Spleen (tissue), 13 donors: ENCODE measurements at places on chromosomes 6 and 20. TPM values are rescaled to one million over a fixed set of nuclear protein-coding genes. Genes with fewer than 3 reads are reported as not detected.

Gene DHX35
- 8.1 TPM for polyA plus RNA-seq

Gene MAP7
- polyA plus RNA-seq, result 1.4 TPM

Gene COL10A1
- 0.83 TPM for polyA plus RNA-seq

Gene TULP1
- 0.03 TPM for polyA plus RNA-seq

Gene PRKN
- 0.54 TPM for polyA plus RNA-seq

Gene LHFPL5
- polyA plus RNA-seq, result not detected

Gene KCNS1
- not detected for polyA plus RNA-seq

Gene METTL24
- not detected for polyA plus RNA-seq

Gene FUT9
- polyA plus RNA-seq, result not detected

Gene RGS17
- polyA plus RNA-seq, result 0.03 TPM

Gene MLN
- not detected for polyA plus RNA-seq

Gene NKX2-4
- not detected for polyA plus RNA-seq

Gene BPIFB2
- polyA plus RNA-seq, result not detected

Gene POLR3F
- polyA plus RNA-seq, result 9.5 TPM

Gene AIF1
- polyA plus RNA-seq, result 312 TPM

Gene ANKRD66
- not detected for polyA plus RNA-seq

Gene FAM184A
- 1.0 TPM for polyA plus RNA-seq

Gene MOG
- not detected for polyA plus RNA-seq

Gene HLA-DOA
- polyA plus RNA-seq, result 48.7 TPM

Gene PLCB4
- 1.7 TPM for polyA plus RNA-seq

Gene MED23
- 15.3 TPM for polyA plus RNA-seq

Gene VARS2
- polyA plus RNA-seq, result 36.3 TPM

Gene PNISR
- 45.7 TPM for polyA plus RNA-seq

Gene TRIM40
- polyA plus RNA-seq, result not detected

Gene THBS2
- polyA plus RNA-seq, result 1.2 TPM

Gene CDS2
- polyA plus RNA-seq, result 6.9 TPM

Gene LY6G6F
- polyA plus RNA-seq, result 0.35 TPM
